ENCODE measurements at places on chromosomes 5 and 9. TPM values are rescaled to one million over a fixed set of nuclear protein-coding genes. Genes with fewer than 3 reads are reported as not detected.

DNA sequence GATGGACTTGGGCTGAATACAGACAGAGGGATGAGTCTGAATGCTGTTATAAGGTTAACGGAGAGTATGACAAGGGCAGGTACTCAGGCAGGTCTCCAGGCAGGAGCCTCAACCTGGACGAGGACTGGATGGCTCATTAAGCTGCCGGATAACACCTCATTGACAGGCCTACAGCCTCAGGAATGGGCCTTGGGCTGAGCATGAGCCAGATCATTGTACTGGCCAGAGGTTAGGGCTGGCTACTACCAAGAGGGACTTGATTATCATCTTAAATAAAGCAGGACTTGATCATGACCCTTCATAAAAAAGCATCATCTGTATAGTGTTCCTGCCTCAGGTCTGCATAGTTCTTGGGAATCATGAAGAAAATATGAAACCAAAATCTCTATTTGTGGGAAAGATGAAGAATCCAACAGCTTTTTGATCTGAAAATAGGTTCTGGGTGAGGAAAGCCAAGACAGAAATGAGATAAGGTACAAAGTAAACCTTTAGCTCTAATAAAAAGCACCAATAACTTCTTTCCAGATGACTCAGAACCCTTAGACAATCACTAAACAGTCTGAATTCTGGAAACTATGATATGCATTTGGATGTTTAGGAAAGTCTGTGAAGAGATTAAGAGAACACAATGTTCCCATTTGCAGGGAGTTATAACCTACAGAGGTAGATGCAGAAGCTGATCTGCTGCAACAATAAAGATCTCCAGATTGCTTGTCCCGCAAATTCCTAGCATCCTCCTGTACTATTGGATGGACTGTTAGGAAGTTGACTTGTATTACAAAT is 343.1 kb downstream of the CTNND2 start:
- no peak for DNase-seq

GRCh38 chr5:606526-607399 is 5.4 kb upstream of the CEP72 start:
- no peak for DNase-seq

DNA sequence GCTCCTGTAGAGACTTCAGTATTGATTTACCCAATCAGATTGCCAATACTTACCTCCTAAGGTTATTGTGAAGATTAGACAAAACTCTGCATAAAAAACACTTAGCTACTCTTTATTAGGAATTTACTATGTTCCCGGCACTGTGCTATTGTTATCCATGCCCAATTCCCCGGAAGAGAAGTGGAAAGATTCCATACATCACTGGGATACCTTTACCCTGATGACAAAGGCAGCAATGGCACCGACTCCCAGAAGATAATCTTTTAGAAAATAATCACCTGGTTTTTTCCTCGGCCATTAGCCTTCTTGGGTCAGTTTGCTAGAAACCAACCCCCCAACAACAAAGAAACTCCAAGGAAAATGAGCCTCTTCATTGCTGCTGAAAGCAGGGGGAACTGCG is 226.0 kb downstream of the SNX18 start:
- no peak for DNase-seq

DNA sequence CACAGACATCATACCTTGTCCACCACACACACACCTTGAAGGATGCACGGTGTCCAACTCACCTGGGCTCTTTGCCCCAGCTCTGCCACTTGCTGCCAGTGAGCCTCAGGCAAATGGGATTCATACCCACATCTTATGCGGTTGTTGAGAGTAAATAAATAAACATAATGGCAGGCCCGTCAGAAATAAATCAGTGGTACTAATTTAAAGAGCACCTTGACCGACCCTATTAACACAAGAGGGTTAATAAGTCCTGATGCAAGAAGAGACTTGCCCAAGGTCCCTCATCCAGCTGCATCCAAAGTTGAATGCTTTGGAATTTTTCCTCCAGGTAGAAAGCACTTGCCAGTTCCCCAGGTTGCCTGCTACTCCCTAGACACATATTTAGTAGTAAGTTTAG is 11.6 kb upstream of the AKNA start:
- DNase-seq, result no peak

DNA sequence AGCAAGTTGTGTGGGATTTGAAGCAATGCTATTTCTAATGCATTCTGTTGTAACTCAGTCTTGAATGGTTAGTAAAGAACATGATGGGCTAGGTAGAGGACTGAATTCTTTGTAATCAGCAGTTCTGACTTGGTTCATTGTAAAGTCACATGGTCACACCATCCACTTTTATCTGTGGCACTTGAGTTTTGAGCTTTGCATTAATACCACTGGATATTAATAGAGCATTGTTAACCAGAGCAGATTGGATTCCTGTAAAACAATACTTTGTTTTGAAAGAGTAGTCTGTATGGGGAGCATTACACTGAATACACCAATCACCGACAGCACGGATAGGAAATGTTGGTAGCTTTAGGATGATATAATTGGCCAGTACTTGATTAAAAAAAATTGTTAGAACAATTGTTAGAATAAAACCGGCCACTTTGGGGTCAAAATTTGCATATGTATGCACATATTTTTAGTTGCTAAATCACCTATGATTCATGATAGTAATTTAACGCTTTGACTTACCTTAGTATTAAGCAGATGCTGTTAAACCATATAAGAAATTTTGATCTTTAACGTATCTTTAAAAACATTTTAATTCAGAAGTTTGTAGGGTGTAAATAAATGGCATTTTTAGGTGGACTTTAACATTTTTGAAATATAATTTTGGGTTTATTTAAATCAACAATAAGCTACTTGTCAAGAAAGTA is 17.4 kb downstream of the SLC12A2 start:
- DNase-seq, result no peak

Gene TIFAB
- not detected for total RNA-seq

- no peak for DNase-seq
Observed at GRCh38 chr9:75033791-75034473, 5.8 kb upstream of the CARNMT1 start.

Gene ADGRD2
- total RNA-seq, result not detected

Gene IFNA10
- total RNA-seq, result not detected

GRCh38 chr5:67350618-67351201 is 154.1 kb upstream of the CD180 start:
- no peak for DNase-seq

Gene CNTNAP3B
- total RNA-seq, result not detected
